Keratinocyte (primary cell): ENCODE measurements at places on chromosomes 2 and 18.

DNA sequence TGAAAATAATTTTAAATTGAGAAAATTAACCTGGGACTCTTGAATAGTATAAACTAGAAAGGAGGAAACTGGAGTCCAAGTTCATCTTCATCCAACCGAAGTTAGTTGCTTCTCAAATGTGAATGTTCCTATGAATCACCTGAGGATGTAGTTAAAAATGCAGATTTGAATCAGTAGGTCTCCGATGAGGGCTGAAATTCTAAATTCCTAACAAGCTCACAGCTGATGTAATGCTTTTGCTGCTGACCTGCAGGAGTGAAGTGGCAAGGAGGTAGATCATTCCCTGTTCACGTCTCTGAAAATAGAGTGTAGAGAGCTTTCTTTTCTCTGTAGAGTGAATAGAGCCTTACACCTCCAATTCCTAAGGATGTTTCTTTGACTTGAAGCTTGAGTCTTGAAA is 685.5 kb downstream of the CPS1 start:
- DNase-seq, result no peak

DNA sequence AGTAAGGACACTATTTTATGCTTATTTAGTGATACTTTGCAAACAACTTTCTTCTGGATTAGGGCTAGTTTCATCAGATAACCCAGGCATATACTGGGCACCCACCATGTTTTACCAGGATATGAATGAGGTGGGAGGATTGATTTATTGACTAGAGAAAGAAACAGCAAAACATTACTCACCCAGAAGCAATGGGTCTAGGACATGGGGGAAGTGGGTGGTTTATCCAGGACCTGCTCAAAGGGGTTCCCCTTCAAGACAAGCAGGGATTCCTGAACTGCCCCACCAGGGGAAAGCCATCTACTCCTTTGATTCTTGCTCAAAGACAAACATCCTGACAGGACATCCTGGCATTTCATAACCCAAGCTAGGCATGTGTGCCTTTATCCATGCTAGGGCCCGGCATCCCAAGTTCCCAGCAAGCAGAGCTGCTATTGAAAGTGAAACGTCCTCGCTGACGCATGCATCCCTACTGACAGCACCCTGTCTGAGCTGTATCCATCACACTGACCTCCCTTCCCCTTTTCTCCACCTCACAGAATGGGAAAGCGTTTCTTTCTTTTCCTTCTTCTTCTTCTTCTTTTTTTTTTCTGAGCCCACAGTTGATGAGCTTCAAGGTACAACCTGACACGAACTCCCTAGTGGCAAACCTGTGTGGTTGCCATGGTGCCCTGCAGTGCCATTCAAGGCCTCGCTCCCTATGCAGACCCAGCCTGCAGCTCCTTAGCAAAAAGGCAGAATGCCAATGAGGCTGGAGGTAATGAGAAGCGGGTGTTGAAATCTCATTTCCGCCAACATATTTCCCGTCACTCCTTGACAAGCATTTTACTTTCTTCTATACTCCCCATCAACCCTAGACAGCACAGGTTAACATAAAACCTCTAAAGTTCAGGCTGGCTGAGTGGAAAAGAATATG is 70.5 kb downstream of the CLHC1 start:
- DNase-seq, result no peak

GRCh38 chr2:31563273-31563839 is 17.4 kb downstream of the SRD5A2 start:
- DNase-seq, result no peak

- no peak for DNase-seq
These were observed 110.5 kb downstream of the PKP4 start for GRCh38 chr2:158567208-158567607.

DNA sequence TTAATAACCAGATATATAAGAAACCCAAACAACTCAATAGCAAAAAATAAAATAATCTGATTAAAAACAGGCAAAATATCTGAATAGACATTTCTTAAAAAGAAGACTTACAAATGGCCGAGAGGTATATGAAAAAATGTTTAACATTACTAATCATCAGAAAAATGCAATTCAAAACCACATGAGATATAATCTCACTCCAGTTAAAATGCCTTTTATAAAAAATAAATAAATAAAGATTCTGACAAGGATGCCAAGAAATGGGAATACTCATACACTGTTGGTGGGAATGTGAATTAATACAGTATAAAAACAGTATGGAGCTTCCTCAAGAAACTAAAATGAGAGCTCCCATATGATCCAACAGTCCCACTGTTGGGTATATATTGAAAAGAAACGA is 33.9 kb upstream of the BMP10 start:
- no peak for DNase-seq

GRCh38 chr2:1736045-1736444 is 8.3 kb downstream of the PXDN start:
- DNase-seq, result no peak

- no peak for DNase-seq
These were observed 68.3 kb upstream of the ZCCHC2 start for GRCh38 chr18:62454527-62454926.

DNA sequence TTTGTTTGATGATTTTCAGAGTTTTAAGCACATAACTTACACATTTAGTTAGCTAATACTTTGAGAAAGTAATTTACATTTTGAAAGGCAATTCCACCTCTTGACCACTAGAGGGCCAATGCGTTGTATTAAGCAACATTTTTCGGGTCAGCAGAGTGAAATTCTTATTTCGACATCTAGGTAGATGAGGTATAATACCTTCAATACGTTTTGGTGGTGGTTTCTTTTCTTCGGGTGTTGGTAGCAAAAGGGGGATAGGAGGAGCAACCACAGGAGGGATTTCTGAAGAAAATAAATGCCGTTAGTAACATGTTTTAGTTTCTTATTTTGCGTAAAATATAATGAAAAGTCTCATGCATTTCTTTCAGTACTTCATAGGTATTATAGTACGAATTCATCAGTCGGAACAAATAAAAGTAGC is 106.3 kb downstream of the TTN start:
- DNase-seq, result no peak

DNA sequence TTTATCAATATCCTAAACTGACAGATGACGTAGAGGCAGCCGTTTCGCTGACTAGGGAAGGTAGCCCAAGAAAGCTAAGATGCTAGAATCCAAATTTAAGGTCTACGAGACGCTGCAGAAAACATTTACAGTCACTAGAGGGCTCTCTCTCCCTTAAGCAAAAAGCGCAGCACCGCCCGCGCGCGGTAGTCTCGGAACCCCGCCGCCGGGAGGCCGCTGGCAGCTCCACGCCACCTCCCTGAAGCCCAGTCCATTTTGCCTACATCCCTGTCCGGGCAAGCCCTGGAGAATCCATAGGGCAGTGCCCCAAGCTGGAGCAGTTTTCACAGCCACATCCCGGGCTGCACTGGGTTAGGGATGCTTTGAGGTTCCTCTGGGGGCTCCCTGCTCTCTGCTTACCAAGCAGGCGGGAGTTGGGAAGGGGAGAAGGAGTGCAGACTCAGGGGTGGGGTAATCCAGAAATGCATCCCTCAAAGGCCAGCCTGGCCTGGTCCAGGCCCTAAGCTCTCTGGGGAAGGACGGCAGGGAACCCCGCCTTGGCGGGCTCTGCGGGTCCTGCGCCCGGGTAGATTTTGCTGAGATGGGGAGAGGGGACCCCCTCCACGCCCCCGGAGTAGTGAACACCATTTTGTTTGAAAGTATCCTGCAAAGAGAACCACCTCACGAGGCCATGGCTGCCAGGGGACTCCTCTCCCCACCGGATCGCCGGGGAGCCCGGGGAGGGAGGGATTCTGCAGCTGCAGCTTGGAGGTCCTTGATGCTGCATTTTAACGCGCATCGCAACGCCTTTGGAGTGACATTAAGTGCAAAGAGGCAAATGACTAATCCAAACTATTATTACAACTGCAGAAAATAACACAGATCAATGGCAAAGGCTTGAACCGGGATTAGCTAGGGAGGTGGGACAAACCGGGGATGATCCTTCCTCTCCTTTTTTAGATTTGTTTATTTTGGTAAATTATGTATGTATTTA is 1.3 kb upstream of the DPYSL5 start:
- no peak for DNase-seq

- DNase-seq, result no peak
These were observed 56.9 kb downstream of the COL4A4 start for GRCh38 chr2:227106845-227107759.

GRCh38 chr2:11315074-11315705 is 29.2 kb downstream of the ROCK2 start:
- no peak for DNase-seq

GRCh38 chr2:165631089-165631488 is 161.6 kb downstream of the CSRNP3 start:
- no peak for DNase-seq

- no peak for DNase-seq
These were observed 428.8 kb downstream of the ZNF521 start for GRCh38 chr18:24923138-24923537.

- DNase-seq, result no peak
These were observed 404.1 kb upstream of the CDH19 start for GRCh38 chr18:67007999-67008398.

DNA sequence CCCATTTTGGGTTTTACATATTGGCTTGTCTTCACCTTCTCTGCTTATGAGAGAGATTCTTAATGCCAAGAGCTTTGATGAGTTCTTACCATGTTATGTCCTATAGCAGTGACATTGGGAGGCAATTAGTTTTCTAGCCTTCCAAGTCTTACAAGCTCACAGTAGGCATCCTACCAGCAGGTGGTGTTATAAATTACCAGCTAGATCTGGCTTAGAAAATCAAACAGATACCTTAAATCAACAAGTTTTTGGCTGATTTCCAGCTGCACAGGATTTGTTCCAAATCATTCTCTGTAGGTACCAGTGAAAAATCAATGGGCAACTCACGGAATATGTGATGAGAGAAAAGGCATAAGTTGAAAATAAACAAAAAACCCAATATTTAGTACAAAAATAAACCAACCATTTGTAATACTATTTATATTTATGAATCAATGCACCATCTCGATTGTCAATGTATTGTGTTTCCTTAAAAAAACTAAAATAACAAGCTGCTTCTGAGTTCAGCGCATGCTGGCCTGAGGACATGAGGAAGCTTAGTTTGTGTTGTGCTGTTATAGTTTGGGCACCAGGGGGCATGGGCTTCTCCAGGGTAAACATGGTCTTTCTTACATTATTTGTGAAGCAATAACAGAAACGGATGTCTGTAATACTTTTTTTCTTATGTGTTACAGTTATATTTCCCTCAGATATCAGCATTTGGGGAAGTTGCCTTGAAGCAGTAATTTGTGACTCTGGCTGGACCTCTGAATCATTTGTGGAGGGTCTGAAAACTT is 34.1 kb upstream of the NXPH2 start:
- no peak for DNase-seq
